ENCODE measurements at places on chromosomes 5 and 9.

- DNase-seq = no peak
These were observed 147.9 kb upstream of the VLDLR start for GRCh38 chr9:2473681-2474080.

DNA sequence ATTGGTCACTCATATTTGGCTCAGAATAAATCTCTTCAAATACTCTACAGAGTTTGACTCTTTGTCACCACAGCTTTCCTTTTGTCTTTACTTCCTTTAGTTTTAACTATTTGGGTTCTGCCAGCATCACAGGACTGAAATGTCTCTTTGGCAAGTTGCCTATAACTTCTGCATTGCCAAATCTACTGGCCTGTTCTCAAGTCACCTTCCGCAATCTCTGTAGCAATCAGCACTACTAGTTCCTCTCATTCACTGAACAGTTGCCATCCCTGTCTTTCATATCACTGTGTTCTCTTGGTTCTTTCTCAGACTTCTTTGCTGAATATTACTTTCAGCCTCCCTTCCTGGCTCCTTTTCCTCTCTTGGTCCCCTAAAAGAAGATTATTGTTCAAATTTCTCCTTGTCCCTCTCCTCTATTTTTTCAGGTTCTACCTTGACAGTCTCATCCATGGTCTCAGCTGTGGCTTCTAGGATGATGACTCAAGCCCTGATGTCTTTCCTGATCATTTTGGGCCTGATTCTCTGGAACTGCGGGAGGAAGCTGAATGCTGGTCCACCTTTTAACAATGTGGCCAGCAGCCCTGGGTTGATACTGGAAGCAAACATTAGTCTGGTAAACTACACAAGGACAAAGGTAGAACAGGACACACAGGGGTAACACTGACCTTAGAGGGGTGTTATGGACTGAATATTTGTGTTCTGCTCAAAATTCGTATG, 44.0 kb upstream of the LIFR start:
- no peak for DNase-seq

DNA sequence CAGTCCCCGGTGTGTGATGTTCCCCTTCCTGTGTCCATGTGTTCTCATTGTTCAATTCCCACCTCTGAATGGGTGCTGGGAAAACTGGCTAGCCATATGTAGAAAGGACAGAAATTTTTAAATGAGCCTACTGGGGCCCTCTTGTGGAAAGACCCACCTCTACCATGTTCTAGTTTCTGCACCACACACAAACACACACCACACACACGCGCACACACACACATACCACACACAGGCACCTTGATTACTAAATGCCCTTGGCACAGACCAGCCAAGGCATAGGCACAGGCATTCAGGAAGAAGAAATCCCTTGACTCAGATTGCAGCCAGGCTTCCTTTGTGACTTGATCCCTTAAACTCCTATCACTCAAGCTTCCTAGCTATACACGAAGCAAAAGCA, 60.5 kb downstream of the SIL1 start:
- DNase-seq = no peak

- DNase-seq = no peak
These were observed 158.5 kb downstream of the SLIT3 start for GRCh38 chr5:169142264-169142970.

- DNase-seq = no peak
These were observed 34.1 kb upstream of the PSD2 start for GRCh38 chr5:139761501-139761900.

GRCh38 chr5:136620016-136620419, 254.7 kb upstream of the TRPC7 start:
- no peak for DNase-seq

- DNase-seq = no peak
These were observed 110.5 kb downstream of the JMY start for GRCh38 chr5:79346420-79346824.

DNA sequence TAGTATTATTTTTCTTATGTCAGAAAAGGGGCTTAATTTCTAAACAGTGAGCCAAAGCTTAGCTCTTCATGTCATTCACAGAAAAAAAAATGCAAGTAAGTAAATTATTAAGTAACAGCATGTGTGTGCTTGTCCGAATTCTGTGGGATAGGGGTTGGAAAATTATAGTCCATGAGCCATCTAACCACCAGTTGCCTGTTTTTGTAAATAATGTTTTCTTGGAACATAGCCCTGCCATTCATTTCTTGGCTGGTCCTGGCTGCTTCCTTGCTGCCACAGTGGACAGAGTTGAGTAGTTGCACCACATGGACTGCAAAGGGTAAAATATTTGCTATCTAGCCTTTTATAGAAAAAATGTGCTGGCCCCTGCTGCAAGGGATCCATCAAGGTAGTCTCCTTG, 513.7 kb upstream of the WWC1 start:
- no peak for DNase-seq

DNA sequence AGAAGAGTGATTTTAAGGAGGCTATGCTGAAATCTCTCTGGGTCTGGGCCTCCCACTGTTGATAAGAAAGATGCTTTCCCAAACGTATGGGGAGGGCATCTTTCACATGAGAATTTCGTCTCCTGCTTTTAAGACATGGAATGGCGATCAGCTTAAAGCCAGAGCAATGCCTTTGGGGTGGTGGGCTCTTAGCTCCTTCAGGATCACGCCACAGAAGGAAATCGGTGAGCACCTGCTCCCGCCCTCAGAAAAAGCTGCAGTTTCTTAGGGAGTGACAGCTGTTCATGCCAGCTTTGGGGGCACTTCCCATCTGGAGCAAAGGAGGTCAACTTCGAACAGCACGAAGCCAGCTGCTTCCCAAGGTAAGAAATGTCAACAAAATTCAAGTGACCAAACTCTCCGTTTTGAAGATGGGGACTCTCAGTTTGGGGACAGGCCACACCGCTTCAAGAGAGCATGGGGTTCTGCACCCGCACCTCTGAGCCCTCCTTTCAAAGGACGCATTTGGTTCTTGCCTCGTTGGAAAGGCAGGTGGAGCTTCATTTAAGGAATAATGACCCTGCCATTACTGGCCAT, 39.0 kb downstream of the TRIP13 start:
- no peak for DNase-seq

DNA sequence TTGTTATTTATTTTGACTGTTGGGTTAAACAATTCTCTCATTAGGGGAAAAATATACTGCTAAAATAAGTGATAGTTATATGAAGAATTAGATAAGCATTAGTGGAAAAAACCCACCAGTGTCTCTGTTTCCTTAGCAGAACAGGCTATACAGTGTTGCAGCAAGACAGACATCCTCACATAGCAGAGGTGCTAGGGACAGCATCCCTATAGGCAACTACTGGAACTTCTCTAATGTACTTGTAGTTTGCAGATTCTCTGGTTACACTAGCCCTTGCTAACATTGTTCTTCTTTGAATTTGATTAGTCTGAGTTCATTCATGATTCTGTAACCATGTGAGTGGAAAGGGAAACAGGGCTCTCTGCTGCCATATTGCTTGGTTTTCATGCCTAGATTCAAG, 661.8 kb upstream of the RGMB start:
- no peak for DNase-seq

GRCh38 chr9:138051586-138052321, 174.2 kb downstream of the CACNA1B start:
- no peak for DNase-seq

GRCh38 chr5:10611290-10611689, 47.4 kb downstream of the ANKRD33B start:
- no peak for DNase-seq

GRCh38 chr9:13485068-13485596, 205.6 kb upstream of the MPDZ start:
- no peak for DNase-seq

GRCh38 chr9:111414406-111414805, 69.8 kb downstream of the ECPAS start:
- DNase-seq = no peak

DNA sequence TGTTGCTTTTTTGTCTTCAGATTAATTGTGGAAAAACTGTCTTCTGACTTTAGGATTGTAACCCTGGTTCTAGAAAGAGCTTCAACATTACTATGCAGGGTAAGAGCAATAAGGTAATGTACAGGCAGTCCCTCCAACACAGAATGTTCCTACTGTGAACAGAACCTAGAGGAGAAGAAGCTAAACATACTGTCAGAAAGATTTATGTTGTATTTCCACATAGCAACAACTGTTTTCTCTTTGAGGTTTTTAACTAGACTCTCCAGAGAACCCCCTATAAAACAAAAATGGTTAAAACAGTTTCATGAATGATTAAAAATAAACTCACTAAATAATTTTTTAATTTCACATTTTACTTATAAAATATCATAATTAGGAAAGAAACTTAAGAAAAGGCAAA, 64.3 kb upstream of the NAA35 start:
- no peak for DNase-seq

GRCh38 chr9:113978725-113979342, 99.3 kb downstream of the AMBP start:
- no peak for DNase-seq

DNA sequence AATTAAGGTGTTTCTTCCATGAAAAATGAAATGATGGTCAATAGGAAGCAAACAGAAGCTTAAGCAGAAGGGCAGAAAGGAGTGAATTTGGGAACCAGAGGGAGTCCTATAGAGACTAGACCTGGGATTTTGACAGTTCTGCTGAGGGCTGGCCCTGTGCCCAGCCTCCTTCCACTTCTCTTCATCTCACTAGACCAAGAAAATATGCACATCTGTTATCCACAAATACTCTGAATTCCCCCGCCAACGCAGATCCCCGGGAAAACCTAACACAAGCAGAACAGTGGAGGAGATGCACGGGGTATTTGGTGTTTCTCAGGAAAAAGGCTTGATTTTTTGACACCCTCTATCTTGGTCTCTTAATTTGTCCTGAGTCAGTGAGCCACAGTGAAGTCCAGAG, 22.7 kb downstream of the GRIA1 start:
- DNase-seq = no peak

DNA sequence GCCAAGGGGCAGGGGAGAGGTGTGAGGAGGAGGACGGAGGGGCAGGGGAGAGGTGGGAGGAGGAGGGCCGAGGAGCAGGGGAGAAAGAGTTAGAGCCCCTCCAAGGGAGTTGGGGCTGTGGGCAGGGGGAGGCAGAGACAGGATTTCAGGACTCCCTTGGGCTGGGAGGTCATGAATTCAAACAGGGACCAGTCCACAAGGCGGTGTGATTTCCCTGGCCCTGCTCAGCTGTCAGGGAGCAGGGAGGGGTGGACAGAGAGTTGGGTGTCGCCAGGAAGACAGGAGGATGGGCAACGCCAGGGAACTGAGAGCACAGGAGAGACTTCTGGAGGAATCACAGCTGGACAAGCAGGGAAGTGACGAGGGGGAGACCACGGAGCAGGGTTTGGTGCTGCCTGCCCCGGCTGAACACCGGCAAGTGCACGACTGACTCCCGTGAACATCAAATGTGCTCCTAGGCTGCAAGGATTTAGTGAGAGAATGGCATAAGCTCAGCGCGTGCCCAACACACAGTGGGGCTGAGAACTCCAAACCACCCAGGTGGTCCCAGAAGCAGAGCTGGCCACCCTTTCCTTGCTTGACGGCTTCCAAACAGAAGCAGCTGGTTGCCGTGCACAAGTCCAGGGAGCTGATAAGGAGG, 17.8 kb upstream of the OLFM1 start:
- DNase-seq = no peak

DNA sequence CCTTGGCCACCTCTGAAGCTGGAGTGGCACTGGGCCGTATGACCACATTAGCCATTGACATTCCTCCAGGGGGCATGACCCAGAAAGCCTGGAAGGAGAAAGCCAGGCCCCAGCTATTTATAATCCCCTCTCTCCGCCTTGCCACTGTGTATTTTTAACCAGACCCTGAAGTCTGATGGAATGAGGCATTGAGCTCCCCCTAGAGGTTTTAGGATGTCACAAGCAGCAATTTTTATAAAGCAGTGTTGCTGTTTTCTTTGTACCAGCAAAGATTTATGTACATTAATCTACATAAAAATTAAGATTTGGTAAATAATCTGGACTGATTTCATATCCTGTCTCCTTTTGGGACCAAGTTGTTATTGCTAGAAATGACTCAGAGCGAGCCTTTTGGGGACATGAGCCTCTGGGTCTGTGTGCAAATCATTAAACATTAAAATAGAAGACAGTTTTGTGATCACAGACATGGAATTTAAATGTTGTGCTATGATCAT, 127.1 kb downstream of the TRIO start:
- no peak for DNase-seq

DNA sequence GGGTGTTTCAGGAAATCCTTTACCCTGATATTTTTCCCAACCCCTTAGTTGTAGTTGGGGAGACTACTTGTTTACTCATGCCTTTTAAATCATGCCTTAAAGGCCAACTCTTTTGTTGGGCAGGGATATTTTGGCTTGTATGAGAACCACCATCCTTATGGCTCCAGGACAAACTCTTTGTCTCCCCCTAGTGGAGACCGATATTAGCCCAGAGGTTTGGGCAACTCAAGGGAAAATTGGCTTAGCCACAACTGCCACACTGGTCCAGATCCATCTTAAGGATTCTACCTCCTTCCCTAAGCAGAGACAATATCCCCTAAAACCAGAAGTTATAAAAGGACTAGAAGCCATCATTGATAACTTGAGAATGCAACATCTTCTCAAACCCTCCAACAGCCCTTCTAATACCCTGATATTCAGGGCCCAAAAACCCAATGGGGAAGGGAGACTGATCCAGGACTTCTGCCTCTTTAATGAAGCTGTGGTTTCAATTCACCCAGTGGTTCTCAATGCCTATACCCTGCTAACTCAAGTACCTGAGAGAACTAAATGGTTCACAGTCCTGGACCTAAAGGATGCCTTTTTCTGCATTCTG, 100.9 kb upstream of the HCN1 start:
- no peak for DNase-seq

Data from cortex of kidney (tissue), 1 donor.